Left cardiac atrium (tissue), 4 donors: ENCODE measurements at places on chromosomes 2 and 18.

GRCh38 chr2:207330912-207331311 lies 165.2 kb upstream of the KLF7 start:
- peak; percentile 41 for DNase-seq

GRCh38 chr2:98614024-98614739 lies 5.8 kb downstream of the UNC50 start:
- DNase-seq: no peak

GRCh38 chr18:8858888-8859511 lies 153.6 kb downstream of the MTCL1 start:
- no peak for DNase-seq

- DNase-seq: no peak
Measured at GRCh38 chr2:201933792-201934237, 99.8 kb upstream of the FZD7 start.
